ENCODE measurements at places on chromosomes 3 and 15.
A peak's percentile ranks its signal among the peaks of the same experiment; 100 is the strongest.

GRCh38 chr3:54988838-54989630 lies 61.2 kb upstream of the LRTM1 start:
- DNase-seq, result no peak

DNA sequence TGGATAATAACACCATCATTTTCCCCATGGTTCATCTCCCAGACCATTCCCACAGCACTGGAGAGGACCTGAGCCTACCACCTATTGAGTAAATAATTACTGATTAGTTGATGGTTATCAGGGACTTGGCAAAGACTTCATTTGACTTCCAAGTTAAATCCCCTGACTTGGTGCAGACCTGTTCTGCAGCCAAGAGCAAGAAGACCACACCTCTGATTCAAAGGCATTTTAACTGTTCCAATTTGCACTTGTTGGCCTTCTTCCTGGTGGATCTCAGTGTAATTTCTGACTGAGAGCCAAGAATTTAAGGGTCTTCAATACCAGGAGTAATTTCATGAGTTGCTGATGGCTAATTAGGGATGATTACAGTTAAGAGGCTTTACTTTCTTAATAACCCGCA lies 24.0 kb downstream of the THSD4 start:
- DNase-seq, result no peak

GRCh38 chr3:69260216-69260787 lies 125.6 kb downstream of the FRMD4B start:
- no peak for DNase-seq

GRCh38 chr15:31300981-31301672 lies 25.5 kb upstream of the KLF13 start:
- no peak for DNase-seq

GRCh38 chr3:29281344-29282241 lies 722 bp downstream of the RBMS3 start:
- no peak for DNase-seq

GRCh38 chr3:12884186-12884680 lies 42.9 kb upstream of the RPL32 start:
- no peak for DNase-seq

DNA sequence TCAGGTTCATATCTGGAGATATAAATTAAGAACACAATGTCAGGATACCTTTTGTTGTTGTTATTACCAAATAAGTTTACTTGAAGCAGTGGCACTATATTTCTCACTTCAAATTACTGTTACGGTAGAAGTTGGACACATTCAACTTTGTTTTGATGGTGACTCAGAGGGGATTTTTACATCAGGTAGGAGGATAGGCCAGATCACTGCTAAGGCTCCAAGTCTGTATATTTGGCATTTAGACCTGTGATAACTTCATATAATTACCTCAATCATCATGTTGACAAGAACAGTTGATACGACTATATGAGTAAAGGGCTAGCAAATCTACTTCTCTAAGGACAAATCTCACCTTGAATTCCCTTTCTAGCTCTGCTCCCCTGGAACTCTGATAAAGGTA lies 15.6 kb downstream of the LZTFL1 start:
- DNase-seq, result no peak

DNA sequence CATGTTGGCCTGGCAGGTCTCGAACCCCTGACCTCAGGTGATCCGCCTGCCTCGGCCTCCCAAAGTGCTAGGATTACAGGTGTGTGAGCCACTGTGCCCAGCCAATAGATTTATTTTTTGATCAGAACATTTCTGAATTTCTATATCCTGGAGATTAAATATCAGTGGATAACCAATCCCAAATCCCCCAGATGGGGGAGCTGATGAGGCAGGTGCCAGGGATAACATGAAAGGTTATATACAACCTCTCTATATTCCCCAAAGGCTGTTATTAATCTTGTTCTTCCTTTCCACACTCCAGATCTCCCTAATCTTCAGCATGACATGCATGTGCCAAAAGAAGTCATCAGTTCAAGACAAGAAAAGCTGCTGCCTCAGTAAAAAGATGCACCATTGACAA lies 112.3 kb downstream of the WDR76 start:
- no peak for DNase-seq

DNA sequence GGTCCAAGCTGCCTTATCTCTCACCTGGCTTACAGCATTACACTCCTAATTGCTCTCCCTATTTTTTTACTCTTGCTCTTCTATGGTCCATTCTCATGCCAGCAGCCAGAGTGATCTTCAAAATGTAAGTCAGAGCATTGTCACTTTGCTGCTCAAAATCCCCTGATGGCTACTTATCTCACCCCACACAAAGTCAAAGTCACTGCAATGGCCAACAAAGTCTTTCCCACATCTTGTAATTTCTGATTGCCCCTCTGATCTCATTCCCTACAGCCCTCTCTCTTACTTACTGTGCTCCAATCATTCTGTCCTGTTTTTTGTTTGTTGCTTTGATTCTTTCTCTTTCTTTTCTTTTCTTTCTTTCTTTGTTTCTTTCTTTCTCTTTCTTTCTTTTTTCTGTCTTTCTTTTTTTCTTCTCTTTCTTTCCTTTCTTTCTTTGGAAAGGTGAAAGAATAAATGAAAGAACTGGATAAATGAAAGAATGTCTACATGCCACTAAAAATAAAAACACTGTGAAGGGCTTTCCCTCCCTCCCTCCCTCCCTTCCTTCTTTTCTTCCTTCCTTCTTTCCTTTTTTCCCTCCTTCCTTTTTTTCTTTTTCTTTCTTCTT lies 34.9 kb upstream of the TIPARP start:
- no peak for DNase-seq

GRCh38 chr15:41982133-41982930 lies 10.0 kb upstream of the EHD4 start:
- DNase-seq, result no peak

GRCh38 chr3:25662736-25663320 lies 1.9 kb downstream of the TOP2B start:
- DNase-seq, result no peak

- no peak for DNase-seq
These were observed 162.4 kb upstream of the LRRN1 start for GRCh38 chr3:3636815-3637214.

GRCh38 chr15:92846741-92847140 lies 53.4 kb upstream of the CHD2 start:
- no peak for DNase-seq

- peak; percentile 34 for DNase-seq
These were observed 103.0 kb downstream of the PGPEP1L start for GRCh38 chr15:98904544-98904943.

DNA sequence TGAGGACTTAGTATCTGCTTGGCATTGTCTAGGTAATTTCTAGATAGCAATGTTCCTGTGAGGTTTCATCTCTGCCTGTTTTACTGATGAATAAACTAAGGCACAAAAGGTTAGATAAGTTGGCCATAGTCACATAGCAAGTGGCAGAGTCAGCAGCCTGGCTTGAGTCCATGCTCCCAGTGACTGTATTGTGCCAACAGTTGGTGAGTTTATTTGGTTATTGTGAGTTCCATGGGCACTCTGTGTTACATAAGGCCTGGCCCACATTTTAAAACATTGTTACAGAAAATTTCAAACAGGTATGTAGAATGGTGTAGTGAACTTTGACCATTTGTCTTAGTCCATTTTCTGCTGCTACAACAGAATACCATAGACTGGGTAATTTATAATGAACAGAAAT lies 15.2 kb downstream of the MCM2 start:
- DNase-seq, result no peak

- no peak for DNase-seq
These were observed 2.2 kb upstream of the ITIH1 start for GRCh38 chr3:52774901-52775864.

- peak; percentile 91 for DNase-seq
These were observed 492 bp downstream of the MORF4L1 start for GRCh38 chr15:78872972-78873792.

DNA sequence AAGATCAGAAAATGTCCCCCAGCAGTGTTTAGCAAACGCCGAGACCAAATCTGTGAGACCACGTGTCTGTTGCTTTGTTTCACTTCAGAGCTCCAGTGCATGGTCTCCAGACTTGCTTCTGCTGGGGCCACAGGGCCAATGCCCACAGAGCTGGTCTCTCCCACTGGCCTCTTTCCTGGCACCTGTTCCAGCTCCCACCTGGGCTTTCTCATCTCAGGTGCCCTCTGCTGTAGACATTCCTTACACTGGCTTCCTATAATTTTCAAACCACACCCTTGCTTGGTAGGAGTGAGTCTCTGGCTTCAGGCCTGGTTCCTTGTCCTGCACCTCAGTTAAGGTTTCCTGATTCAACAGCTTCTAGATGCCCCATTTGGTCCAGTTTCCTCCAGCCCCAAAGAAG lies 243.1 kb downstream of the ADAMTS17 start:
- DNase-seq, result no peak

DNA sequence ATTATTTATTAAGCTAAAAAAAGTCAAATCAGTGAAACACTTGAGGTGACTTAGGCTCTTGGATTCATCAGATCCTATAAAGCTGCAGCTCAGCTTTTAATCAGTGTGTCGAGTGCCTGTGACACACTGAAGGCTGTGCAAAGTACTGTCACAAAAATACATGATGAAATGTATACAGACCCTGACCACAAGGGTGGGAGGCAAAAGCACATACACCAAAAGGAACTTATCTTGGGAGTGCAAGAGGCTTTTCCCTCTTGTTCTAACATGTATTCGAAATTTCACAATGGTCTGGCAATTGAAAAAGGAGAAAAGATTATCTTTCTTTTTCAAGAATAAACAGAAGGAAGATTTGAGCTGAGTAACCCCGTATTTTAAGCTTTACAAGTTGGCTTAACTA lies 35.9 kb downstream of the VGLL4 start:
- no peak for DNase-seq

- no peak for DNase-seq
These were observed 48.8 kb downstream of the RPLP1 start for GRCh38 chr15:69501456-69501855.

- no peak for DNase-seq
These were observed 827.5 kb upstream of the DPPA4 start for GRCh38 chr3:110164632-110165369.

DNA sequence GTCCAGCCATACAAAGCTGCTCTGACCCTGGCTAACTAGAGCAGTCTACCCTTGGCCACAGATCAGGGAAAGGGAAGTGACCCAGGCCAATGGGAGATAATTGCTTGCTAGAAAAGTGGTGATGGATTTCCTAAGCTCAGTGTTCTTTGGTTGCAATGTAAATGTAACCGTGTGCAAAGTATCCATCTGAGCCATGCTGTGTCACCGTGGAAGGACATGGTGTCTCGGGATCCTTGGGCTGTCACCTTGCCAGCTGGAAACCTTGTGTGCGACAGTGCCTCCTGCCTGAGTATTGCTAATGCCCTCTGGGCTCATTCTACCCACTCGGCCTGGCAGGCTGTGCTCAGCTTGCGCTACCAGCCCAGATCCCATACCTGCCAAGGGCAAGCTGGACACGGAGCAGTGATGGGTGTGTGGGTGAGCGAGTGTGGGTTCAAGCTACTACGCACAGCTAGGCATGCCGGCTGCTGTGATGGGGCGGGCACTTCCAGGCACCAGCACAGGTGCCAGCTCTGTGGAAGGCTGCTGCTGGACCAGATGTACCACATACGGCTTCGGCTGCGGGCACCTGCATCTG lies 10.7 kb upstream of the SIAH2 start:
- DNase-seq, result no peak

DNA sequence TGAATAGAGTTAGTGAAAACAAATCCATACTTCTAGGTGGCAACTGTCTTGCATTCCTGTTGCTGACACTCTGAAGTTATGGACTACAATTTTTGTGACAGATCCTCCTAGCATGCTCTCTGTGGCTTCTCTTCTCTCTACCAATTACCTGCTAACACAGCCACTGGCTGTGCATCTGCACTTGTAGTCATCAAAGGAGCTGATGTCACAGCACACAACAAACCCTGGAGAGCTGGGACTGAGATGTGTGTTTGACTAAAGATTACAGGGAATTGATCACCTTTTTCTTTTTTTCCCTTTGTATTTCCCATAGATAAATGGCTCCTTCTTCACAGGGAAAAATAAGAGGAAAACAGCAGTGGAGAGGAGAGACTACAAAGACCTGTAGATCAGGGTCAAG lies 278.4 kb upstream of the CCDC54 start:
- no peak for DNase-seq
